ENCODE measurements at places on chromosomes 3 and 15.
A peak's percentile ranks its signal among the peaks of the same experiment; 100 is the strongest.

- no peak for DNase-seq
These were observed 92.3 kb upstream of the MME start for GRCh38 chr3:154987846-154988245.

GRCh38 chr3:10602769-10603768 lies 97.7 kb upstream of the ATP2B2 start:
- no peak for DNase-seq

GRCh38 chr3:107969525-107969924 lies 121.3 kb downstream of the CD47 start:
- DNase-seq, result no peak

DNA sequence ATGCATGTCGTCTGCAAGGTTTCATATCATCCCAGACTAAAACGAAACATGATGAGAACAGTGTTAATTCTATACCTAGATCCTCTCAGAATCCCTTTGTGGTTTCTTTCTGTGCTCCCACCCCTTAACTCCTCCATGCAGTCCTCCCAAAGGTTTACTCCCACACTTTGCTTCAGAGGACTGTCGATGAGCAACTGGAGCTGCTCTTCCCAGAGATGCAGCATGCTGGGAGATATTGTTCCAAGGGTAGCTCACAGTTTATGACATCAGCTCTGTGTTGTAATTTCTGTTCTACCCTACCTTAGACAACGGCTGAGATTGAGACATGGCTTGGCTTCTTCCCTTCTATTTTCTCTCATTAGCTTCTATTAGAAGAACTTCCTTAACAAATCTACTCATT lies 313.0 kb upstream of the COL8A1 start:
- DNase-seq, result no peak

- peak; percentile 92 for DNase-seq
These were observed 194.4 kb downstream of the MEIS2 start for GRCh38 chr15:36905908-36906307.

DNA sequence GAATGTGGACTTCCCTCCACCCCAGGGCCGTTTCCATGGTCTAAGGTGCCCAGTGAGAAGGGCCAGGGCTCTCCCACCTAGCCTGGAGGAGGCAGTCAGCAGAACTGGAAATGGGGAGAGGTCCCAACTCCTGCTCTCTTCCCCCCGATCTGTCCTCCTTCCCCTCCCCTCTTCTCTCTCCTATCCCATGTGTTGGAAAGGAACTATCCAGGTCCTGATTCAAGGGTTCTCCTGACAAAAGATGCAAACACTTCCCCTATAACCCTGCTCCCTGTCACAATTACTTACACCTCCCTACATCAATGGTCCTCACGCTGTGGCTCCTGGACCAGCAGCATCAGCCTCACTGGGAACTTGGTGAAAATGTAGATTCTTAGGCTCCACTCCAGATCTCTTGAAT lies 6.0 kb downstream of the CIB2 start:
- DNase-seq, result no peak

- DNase-seq, result no peak
These were observed 119.5 kb upstream of the SPATA12 start for GRCh38 chr3:56940976-56941375.

DNA sequence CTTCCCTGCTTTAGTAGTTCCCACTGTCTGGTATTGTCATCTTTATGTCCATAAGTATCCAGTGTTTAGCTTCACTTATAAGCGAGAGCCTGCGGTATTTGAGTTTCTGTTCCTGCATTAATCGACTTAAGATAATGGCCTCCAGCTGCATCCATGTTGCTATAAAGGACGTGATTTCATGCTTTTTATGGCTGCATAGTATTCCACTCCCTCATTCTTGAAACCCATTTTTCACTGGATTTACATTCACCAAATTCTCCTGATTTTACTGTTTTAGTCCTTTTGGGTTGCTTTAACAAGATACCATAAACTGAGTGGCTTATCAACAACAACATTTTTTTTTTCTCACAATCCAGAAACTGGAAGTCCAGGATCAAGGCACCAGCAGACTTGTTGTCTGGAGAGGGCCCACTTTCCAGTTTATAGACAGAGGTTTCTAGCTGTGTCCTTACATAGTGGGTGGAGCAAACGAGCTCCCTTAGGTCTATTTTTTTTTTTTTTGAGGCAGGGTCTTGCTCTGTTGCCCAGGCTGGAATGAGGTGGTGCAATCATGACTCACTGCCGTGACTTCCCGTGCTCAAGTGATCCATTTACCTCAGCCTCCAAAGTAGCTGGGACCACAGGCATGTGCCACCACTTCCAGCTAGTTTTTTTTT lies 6.1 kb upstream of the TICRR start:
- DNase-seq, result no peak

GRCh38 chr3:182323126-182323700 lies 470.1 kb upstream of the ATP11B start:
- no peak for DNase-seq

- no peak for DNase-seq
These were observed 36.4 kb upstream of the CORO2B start for GRCh38 chr15:68542348-68542747.

DNA sequence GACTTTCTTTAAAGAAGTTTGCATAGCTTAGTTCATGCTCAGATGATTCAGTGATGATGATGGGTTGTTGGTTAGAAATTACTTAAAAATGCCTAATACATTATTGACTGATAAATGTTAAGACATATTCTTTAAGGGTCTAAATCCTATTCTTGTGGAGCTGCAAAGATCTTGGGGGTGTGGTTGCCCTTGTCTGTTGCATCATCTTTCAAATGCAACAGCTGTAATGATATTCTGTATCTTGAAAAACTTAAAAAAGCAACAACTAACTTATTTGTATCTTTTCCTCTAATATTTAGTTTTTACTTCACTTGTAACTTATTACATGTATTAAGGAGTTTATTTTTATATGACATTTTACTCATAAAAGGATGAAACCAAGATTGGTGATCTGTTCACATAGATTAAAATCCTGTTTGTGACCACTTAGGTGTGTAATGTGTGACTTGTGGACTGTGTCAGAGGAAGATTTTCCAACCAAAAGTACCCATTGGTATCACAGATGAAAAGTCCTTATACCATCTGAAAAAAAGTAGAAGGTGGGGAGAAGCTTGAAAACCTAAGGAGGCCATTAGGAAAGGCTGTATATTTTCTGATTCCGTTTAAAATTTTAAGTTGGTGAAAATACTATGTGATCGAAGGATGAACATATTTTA lies 142.8 kb downstream of the IGF1R start:
- DNase-seq, result no peak

DNA sequence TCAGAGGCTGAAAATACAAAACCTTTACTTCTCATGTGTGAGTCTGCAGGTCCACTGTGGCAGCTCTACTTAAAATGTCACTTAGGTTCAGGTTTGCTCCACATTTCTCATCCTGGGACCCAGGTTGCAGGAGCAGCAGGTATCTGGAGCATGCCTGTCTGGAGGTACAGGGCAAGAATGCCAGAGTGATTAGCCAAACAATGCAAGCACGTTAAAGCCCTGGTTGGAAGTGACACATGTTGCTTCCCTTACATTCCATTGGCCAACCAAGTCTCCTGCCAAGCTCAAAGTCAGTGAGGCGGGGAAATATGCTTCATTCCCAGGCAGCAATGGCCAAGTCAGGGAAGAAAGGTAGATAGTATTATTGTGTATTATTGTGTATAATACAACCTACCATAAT lies 76.8 kb upstream of the ARL6 start:
- DNase-seq, result no peak

GRCh38 chr3:188421151-188421821 lies 267.3 kb downstream of the LPP start:
- peak; percentile 95 for DNase-seq

GRCh38 chr15:47918877-47919276 lies 201.6 kb downstream of the SEMA6D start:
- no peak for DNase-seq

DNA sequence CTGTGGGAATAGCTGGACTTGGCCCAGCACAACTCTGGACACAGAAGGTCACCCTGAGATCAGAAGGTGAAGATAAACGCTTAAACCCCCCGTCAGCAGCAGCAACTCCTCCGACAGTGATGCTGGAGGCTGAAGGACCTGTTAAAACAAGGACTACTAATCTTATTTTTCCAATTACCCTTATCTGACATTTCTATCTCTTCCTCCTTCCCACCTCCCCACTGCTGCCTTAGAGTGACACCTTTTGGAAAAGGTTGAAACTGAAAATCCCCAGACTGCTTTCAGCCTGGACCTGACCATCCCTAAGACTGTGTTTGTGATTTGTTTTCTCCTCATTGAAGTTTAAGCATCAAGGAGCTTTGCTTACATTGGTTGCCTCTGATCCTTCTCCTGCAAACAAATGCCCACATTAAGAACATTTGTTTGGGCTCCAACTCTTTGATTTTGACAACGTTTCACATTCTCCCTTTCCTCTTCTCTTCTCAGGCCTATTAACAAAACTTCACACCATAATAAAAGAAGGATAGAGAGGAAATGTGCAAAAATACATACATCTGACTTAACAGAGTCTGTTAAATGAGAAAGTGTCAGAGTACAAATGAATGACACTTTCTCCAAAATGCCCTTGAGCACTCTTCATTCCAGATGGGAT lies 410.6 kb upstream of the WNT5A start:
- DNase-seq, result no peak

GRCh38 chr3:55622116-55622515 lies 135.0 kb upstream of the WNT5A start:
- DNase-seq, result peak; percentile 61

GRCh38 chr3:142595951-142596725 lies at the start of gene PLS1:
PLS1 (plus strand) TSS chr3:142596393; CDS start chr3:142664238, 67,845 bp downstream.
- DNase-seq, result peak; percentile 76

DNA sequence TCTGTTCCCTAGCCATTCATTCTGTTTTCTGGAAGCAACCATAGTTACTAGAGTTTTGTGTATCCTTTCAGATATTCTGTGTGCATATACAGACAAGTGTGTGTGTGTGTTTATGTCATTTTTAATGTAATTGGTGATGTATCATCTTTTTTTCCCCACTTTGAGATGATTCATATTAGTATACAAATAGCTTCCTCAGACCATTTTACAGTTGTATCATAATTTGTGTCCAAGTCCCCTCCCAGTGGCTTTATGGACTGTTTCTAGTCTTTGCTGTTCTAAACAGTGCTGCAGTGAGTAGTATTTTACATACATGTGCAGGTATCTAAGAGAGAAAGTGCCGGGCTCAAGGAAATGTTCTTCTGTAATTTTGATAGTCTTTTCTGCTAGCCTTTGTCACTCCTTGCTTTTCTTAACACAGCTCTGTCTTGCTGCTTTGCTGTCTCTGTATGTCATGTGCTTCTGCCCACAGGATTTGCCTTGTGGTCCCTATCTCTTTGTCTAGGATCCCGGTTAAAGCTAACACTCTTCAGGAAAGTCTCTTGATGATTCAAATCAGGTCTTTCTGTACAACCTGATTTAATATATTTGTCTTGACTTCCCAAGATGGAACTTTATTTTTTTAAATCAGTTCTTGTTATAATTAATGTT lies 31.5 kb upstream of the FBXL22 start:
- DNase-seq, result no peak

- DNase-seq, result peak; percentile 4
These were observed 495 bp downstream of the CDC25A start for GRCh38 chr3:48187579-48188265.

- no peak for DNase-seq
These were observed 6.6 kb downstream of the PARL start for GRCh38 chr3:183878071-183878470.

- DNase-seq, result no peak
These were observed 999.0 kb downstream of the TUSC7 start for GRCh38 chr3:117708601-117709000.

GRCh38 chr3:71511037-71511436 lies 72.5 kb downstream of the FOXP1 start:
- DNase-seq, result peak; percentile 100

DNA sequence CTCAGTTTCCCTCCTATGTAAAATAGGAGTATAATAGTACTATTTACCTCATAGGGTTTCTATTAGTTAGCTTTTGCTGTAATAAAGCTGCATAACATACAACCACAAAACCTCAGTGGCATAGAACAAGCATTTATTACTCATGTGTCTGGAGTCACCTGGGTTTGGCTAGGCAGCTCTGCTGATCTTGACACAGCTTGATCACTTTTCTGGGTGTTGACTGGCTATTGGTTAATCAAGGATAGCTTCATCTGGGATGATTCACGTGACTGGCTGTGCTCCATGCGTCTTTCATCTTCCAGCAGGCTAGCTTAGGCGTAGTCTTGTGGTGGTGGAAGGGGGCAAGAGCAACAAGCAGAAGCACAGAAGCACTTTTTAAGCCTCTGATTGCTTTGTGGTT lies 112.6 kb downstream of the SQOR start:
- DNase-seq, result peak; percentile 3

DNA sequence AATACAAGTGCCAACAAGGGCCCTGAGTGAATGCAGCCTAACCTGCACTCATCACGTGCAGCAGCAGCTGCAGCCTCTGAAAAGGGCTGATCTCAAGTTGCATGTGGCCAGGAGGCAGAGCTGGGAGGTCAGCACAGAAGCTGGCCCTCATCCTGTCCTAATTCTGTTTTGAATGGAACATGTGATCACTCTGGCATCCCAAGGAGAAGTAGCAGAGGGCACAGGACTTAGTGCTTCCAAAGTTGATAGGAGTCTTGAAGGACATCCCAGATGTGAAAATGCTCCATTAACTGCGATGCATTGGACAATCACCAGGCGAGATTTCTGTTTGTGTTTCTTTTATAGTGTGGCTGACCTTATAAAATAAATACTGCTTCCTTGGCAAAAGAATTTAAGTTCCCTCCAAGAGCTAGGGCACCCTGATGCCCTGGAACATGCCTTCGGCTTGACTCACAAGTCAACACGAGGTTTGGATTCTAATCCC lies 31.6 kb upstream of the STAG1 start:
- no peak for DNase-seq

DNA sequence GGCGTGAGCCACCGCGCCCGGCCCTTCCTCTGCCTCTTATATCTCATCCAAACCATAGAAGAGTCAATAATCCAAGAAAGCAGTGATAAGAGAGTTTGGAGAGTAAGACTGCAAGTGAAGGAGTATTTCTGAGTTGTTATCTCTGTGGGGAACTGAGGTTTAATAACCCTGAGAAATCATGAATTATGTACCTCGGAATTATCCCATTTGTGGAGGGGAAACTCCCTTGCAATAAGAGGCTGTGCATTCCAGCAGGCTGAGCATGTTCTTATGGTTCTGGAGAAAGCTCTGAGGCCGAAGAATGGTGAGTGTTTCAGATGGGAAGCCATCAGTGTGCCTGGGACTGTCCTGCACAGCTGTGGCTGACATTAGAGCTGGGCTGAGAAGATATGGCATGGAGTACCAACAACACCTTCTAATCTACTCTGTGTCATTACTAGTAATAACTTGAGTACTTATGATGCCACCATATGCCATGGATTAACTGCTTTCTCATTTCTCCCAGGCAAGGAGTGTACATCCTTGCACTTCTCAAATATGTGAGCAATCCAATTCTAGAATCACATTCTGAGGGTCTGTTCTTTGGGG lies 31.4 kb upstream of the NOX5 start:
- DNase-seq, result no peak

GRCh38 chr3:140545756-140546155 lies 132.1 kb upstream of the TRIM42 start:
- no peak for DNase-seq
